SK-N-SH (cell line): ENCODE measurements at places on chromosomes 16 and 17. TPM values are rescaled to one million over a fixed set of nuclear protein-coding genes. Genes with fewer than 3 reads are reported as not detected.

DNA sequence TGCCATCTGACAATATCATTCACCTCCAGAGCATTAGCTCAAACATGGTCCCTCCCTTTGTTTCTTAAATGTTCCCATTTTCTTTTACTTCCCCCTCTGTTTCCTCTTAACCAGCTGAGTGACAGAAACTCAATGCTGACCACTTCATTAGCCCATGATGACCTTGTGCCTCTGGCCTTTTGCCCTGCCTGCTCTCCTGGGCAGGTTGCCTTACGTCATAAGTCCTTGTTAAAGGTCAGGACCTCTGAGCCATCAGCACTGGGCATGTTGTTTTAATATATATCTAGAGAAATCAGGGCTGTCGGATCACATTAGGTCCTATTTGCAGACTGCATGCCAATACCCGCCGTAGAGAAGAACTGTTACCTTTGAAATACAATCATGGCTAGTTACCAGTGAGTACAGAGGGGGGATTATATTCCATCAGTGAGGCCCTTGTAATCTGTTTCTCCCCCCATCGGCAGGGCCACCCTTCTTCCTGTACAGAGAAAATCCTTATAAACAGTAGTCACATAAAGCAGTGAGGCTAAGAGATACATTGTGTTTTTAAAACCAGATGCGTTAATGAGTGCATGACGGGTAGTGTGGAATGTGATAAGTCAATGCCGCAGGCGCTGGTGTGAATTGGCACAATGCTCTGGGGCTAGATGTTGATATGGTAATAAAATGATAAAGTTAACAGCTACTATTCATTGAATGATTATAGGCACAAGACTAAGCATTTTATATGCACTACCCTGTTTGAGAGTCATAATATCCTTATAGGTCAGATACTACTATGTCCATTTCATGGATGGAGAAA is 94.3 kb upstream of the ZFHX3 start:
- no peaks in the 10 kb centered on the region for H3K4me1 ChIP-seq
- no peak for DNase-seq
- H3K27me3 ChIP-seq: no peaks in the 10 kb centered on the region; the same call in 1 of the 2 replicates
- H3K36me3 ChIP-seq: no peaks in the 10 kb centered on the region

- no peaks in the 10 kb centered on the region for H3K27me3 ChIP-seq
- H3K4me3 ChIP-seq: no peak overlapping the region
- no peaks in the 10 kb centered on the region for H3K4me1 ChIP-seq
- no peaks in the 10 kb centered on the region for H3K36me3 ChIP-seq
These were observed 999.2 kb upstream of the GOT2 start for GRCh38 chr16:59733321-59733720.

- H3K36me3 ChIP-seq: no peaks in the 10 kb centered on the region
- no peak overlapping the region for H3K27ac ChIP-seq
- no peak overlapping the region for H3K4me3 ChIP-seq
- no peaks in the 10 kb centered on the region; the same call in 1 of the 2 replicates for H3K4me1 ChIP-seq
- no peak for DNase-seq
These were observed 75.5 kb upstream of the MED9 start for GRCh38 chr17:17401271-17401781.

DNA sequence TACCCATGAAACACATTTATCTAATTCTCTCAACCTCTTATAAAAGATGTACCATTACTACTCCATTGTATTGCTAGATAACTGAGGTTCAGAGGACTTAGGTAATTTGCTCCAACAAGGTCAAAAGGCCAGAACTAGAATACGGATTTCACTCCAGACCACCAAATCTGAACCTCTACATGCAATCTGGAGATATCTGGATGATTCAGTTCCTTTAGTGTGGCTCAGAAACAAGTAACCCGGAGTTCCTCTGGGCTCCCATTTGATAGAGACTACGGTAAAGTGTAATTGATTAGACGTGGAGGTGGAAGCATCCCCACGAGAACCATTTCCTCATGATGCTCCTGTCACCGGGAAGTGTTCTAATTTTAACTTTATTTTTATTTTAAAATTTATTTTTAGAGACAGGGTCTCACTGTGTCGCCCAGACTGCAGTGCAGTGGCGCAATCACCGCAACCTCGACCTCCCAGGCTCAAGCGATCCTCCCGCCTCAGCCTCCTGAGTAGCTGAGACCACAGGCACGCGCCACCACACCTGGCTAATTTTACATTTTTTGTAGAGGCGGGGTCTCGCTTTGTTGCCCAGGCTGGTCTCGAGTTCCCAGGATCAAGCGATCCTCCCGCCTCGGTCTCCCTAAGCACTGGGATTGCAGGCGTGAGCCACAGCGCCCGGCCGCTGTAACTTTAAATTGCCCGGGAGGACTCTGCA is 608 bp upstream of the COX10 start:
- peaks cover 8% of the 10 kb centered on the region; the same call in 1 of the 2 replicates for H3K4me1 ChIP-seq
- H3K36me3 ChIP-seq: peaks cover 18% of the 10 kb centered on the region
- peak overlapping the region; percentile 98 for H3K4me3 ChIP-seq
- DNase-seq: no peak

DNA sequence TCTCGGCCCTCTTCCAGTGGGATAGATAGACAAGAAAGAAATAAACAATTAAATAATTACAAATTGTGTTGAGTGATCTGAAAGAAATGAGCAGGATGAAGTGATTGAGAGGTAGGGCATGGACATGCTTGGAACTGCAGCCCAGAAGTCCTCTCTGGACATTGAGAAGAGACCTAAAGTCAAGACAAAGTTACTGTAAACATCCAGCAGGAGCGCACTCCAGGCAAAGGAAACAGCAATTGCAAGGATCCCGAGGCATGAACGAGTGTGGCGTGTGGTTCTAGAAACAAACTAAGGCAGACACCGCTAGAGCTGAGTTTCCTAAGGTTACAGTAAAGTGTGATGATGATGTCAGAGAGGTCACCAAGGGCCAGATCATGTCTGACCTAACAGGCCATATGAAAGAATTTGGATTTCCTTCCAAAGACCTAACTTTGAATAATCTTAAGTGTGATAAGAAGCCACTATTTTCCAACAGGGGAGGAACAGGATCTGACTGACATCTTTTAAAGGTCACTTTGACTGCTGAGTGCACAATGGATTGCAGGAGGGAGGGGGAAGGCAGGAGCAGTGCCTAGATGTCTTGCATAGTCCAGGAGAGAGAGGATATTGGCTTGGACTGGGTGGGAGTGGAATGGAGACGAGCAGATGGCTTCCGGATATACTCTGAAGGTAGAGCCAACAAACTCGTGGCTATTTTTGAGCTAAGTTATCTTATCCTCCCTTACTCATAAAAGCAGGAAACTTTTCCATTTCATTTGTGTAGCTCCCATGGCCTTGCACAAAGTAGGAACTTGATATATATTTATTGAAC is 19.0 kb downstream of the ABCC12 start:
- H3K27ac ChIP-seq: no peak overlapping the region
- DNase-seq: no peak
- no peaks in the 10 kb centered on the region for H3K27me3 ChIP-seq
- H3K4me1 ChIP-seq: no peaks in the 10 kb centered on the region; the same call in 1 of the 2 replicates

GRCh38 chr16:47229053-47230050 is 85.6 kb upstream of the NETO2 start:
- no peak for DNase-seq
- H3K36me3 ChIP-seq: peaks cover 3% of the 10 kb centered on the region
- peaks cover 2% of the 10 kb centered on the region for H3K4me1 ChIP-seq
- H3K27me3 ChIP-seq: no peaks in the 10 kb centered on the region
- H3K27ac ChIP-seq: no peak overlapping the region

DNA sequence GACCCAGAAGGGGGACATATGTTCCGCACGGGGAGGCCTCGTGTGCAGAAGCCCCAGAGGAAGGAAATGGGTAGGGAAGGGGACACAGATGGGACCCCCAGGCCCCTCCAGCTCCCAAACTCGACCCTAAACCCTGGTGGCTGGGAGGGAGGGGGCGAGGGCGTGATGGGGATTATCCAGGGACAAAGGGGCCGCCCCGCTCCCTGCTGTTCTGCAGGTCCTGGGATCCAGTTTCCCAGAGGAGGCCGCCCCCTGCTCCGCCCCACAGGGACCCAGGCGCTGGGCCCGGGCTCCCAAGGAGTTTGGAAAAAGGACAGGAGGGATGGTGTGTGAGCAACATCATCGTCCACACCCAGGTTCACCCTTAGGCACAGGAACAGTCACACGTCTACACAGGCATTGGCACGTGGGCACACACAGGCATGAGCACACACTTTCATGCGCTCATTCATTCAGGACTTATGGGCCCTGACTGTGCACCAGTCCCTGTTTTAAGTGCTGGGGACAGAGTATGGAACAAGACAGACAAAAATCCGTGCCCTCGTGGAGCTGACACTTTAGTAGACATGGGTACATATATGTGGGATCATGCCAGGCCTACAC is 12.8 kb upstream of the FBXL19 start:
- no peak for DNase-seq
- no peaks in the 10 kb centered on the region for H3K27me3 ChIP-seq
- H3K36me3 ChIP-seq: no peaks in the 10 kb centered on the region

OR1F1 gene
- polyA plus RNA-seq: 0.54 and 0.71 TPM in 2 replicates

GRCh38 chr17:48952904-48953303 is 8.3 kb upstream of the SNF8 start:
- no peak overlapping the region for H3K27ac ChIP-seq
- no peaks in the 10 kb centered on the region for H3K4me1 ChIP-seq
- DNase-seq: no peak
- no peaks in the 10 kb centered on the region for H3K36me3 ChIP-seq

DNA sequence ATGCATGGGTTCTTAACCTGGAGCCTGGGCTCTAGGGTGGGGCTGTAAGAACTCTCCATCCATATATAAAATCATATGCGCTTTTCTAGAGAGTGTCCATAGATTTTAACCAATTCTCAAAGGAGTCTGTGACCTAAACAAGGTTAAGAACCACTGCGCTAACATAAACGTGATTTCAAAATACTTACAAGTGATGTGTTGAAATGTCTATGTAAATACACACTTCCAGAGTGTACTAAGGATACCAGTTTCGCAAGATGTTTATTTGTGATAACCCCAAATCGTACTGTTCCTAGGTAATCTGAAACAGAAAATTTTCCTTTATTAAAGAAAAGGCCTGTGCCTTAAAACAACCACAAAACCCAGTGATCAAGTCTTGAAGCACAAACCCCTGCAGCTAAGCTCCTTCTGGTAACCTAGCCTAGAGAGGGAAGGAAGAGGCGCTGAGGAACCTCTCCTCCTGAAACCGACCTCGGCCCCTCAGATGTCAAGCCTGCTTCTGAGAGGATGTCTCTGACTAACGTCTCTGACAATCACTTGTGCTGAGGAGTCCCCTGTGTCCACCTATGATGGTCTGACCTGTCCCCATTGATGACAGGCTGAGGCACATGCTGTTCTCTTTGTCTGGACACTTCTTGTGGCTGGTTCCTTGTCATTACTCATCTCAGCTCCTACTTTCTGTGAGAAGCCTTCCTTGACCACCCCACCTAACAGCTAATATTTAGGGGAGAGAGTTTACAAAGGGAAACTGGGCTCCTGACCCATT is 32.2 kb downstream of the SNN start:
- DNase-seq: no peak
- H3K27me3 ChIP-seq: no peaks in the 10 kb centered on the region
- H3K27ac ChIP-seq: no peak overlapping the region
- H3K4me3 ChIP-seq: no peak overlapping the region
- H3K36me3 ChIP-seq: peaks cover 42% of the 10 kb centered on the region

DNA sequence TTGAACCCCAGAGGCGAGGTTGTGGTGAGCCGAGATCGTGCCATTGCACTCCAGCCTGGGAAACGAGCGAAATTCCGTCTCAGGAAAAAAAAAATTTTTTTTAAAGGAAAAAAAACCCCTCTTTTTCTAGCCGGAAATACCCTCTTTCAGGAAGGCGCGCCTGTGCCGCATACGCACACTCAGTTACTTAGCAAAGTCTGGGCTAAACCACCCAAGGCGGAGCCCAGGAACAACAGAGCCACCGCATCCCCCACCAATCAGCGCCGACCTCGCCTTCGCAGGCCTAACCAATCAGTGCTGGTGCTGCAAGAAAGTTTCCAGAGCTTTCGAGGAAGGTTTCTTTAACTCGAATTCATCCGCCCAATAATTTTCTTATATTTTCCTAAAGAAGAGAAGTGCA is 510.4 kb downstream of the KCNJ18 start:
- DNase-seq: no peak
- H3K4me3 ChIP-seq: no peak overlapping the region
- no peaks in the 10 kb centered on the region for H3K4me1 ChIP-seq
- H3K36me3 ChIP-seq: no peaks in the 10 kb centered on the region
- H3K27me3 ChIP-seq: no peaks in the 10 kb centered on the region; the same call in 1 of the 2 replicates

- no peaks in the 10 kb centered on the region; the same call in 1 of the 2 replicates for H3K27me3 ChIP-seq
- peak overlapping the region; percentile 69 for H3K27ac ChIP-seq
- H3K4me3 ChIP-seq: peak overlapping the region; percentile 86
- peaks cover 6% of the 10 kb centered on the region for H3K4me1 ChIP-seq
- H3K36me3 ChIP-seq: no peaks in the 10 kb centered on the region
These were observed 630 bp downstream of the GRB2 start for GRCh38 chr17:75404731-75405364.
